Neural progenitor cell (in vitro differentiated cells): ENCODE measurements at places on chromosomes 5 and 9. TPM values are rescaled to one million over a fixed set of nuclear protein-coding genes. Genes with fewer than 3 reads are reported as not detected.

GRCh38 chr9:105646879-105647594, 15.2 kb upstream of the TAL2 start:
- no peak overlapping the region for H3K4me3 ChIP-seq
- peak; percentile 61 for DNase-seq
- H3K27ac ChIP-seq = no peak overlapping the region
- peaks cover 53% of the 10 kb centered on the region for H3K4me1 ChIP-seq
- H3K27me3 ChIP-seq = peaks cover 49% of the 10 kb centered on the region

ZFP2 gene
- total RNA-seq = 6.8 and 14.5 TPM in 2 replicates

- H3K4me1 ChIP-seq = no peaks in the 10 kb centered on the region
- no peak overlapping the region for H3K27ac ChIP-seq
- DNase-seq = no peak
- no peaks in the 10 kb centered on the region for H3K27me3 ChIP-seq
- H3K36me3 ChIP-seq = no peaks in the 10 kb centered on the region
These were observed 101.8 kb downstream of the CDK5RAP2 start for GRCh38 chr9:120478208-120478607.

- no peaks in the 10 kb centered on the region for H3K27me3 ChIP-seq
- no peak overlapping the region for H3K27ac ChIP-seq
- DNase-seq = no peak
- no peaks in the 10 kb centered on the region for H3K36me3 ChIP-seq
These were observed 204.0 kb upstream of the PRDM9 start for GRCh38 chr5:23303435-23303834.

- H3K36me3 ChIP-seq = no peaks in the 10 kb centered on the region
- no peaks in the 10 kb centered on the region for H3K4me1 ChIP-seq
- no peak for DNase-seq
- H3K27ac ChIP-seq = no peak overlapping the region
- H3K27me3 ChIP-seq = no peaks in the 10 kb centered on the region
- no peak overlapping the region for H3K4me3 ChIP-seq
These were observed 37.6 kb upstream of the CCDC152 start for GRCh38 chr5:42719034-42719433.
